NCI-H1436 treated with DMSO at 0.1 percent for 48 hours (cell line): ENCODE measurements at places on chromosomes 13 and 19.

DNA sequence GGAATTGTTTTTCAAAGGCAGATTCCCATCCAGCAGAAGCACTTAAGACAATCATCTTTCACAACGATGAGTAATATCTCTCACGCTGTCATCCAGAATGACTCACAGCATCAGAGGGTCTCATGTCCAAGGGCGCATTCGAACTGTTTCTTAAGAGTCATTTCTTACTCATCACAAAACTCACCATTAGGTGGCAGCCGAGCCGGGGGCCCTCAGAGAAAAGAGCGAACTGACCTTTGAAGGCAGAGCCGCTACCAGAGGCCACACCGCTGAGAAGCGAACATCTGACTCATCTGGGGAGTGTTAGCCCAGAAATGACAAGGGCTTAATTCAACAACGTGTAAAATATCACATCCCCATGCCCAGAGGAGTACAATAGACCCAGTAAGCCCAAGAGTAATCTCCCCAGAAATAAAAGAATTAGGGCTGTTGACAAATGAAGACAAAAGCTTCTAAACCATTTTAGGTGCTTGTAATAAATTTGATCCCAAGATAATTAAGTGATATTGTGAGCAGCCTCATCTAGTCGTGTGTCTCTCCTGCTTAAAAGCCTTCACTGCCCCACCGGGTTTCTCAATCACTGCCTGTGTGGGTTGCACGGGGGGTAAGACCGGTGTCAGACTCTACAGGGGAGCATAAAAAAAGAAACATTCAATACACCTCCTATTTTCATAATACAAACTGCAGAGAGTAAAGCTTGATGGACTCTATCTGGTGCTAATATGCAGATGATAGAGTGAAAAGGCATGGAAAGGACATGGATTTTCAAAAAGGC is 96.2 kb downstream of the CYSLTR2 start:
- DNase-seq: no peak

GRCh38 chr19:42066075-42066754 is 3.8 kb downstream of the GRIK5 start:
- no peak for DNase-seq

DNA sequence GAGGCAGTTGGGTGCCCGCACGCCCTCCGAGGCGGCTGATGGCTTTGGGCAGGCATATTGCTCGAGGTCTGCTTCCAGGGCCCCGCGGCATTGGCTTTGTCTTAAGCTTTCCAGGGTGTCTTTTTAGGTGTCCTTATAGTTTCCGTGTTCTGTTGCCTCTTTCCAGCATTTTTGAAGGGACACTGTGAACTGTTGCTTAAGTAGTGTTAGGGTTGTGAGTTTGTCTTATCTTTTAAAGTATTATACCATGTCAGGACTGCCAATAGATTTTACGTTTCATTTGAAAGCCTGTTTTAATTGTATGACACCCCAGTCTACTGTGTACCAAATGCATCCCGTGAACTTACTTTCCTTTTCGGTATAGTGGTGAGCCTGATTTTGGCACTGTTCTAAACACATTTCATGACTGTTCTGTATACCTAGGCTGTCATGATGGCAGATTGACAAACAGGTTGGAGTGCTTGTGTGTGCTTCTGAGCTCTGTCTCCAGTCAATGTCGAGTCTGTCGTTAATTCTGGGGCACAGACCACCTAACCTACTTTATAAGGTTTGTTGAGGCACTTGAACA is 656 bp downstream of the PCCA start:
- no peak for DNase-seq

GRCh38 chr13:73133531-73133930 is 74.7 kb downstream of the KLF5 start:
- DNase-seq: no peak

- DNase-seq: no peak
Measured at GRCh38 chr13:24680258-24680920, at the start of gene ATP12A. Gene ATP12A (plus strand): TSS chr13:24680408. CDS start chr13:24680744, 336 bp downstream.

DNA sequence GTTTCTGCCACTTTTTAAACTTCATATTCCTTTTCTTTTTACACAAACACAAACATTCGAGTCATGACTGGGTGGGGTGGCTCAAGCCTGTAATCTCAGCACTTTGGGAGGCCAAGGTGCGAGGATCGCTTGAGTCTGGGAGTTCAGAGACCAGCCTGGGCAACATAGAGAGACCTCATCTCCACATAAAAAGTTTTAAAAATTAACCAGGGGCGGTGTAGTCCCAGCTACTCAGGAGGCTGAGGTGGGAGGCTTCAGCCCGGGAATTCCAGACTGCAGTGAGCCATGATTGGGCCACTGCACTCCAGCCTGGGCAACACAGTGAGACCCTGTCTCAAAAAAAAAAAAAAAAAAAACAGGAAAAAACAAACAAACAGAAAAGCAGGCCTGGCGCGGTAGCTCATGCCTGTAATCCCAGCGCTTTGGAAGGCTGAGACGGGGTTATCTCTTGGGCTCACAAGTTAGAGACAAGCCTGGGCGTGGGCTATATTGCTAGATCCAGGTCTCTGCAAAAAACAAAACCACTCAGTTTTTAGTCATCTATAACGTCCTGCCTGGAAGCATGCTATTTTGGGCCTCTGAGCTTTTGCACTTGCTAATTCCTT is 583 bp upstream of the BAX start:
- DNase-seq: no peak

GRCh38 chr19:5099701-5100221 is 130.8 kb downstream of the KDM4B start:
- DNase-seq: no peak

DNA sequence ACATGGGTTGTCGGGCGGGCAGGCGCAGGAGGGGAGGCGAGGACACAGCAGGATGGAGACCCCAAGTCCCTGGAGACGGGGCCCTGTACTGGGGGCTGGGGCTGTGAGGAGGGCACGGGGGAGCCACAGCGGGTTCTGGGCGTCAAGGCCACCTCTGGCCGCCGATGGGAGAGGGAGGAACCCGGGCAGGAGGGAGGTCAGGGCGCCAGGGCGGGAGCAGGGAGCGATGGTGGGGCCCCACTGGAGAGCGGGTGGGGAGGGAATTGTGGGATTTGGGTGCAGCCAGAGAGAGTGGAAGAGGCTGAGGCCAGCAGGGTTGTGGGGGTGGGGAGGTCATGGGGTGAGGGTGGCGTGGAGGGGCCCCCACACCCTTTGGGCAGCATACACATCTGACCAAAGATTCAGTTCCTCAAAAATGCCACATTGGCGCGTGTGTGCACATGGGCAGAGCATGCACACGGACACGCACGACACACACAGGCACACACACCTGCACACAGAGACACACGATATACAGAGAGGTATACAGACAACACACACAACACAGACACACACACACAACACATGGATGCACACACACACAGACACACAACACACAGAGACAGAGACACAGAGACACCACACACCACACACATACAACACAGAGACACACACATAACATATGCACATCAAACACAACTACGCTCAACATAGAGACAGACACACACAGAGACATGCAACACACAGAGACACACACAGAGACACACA is 54.9 kb downstream of the AP1M1 start:
- no peak for DNase-seq

- DNase-seq: no peak
Measured at GRCh38 chr13:32824061-32824460, 192.2 kb upstream of the KL start.

DNA sequence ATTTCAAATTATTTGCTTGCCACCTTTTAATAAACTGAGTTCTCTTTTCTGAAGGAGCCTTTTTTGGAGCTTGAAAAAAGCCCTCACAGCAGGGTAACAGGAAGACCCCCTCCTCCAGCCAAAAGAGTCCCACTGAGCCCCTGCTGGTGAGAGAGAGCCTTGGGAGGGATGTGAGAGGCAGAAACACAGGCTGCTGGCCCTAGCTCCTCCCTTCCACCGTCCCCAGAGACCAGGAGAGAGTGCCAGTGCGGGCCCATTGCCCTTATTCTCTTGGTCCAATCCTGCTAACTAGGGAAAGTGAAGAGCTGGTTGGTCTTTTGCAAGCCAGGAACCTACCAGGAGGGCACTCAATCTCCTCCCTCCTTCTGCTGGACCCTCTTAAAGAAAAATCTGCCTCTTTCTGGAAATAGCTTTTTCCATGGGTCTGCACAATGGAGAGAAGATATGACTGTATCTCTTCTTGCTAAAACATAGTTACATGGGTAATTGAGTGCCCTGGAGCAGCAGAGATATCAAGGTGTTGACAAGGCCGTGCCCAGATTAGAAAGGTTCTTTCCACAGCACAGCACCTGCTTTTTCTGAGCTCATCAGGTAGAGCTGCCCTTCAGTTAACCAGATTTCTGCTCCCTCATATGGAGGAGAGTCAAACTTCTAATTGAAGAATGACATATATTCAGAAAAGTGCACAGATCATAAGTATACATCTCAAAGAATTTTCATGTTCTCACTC is 113.9 kb downstream of the LRCH1 start:
- no peak for DNase-seq

GRCh38 chr13:113493315-113493951 is 2.9 kb upstream of the DCUN1D2 start:
- DNase-seq: peak; percentile 9

- no peak for DNase-seq
Measured at GRCh38 chr19:5089283-5089682, 120.4 kb downstream of the KDM4B start.

- DNase-seq: no peak
Measured at GRCh38 chr19:8453616-8454015, 8.8 kb downstream of the HNRNPM start.
